ENCODE measurements at places on chromosomes 2 and 18. TPM values are rescaled to one million over a fixed set of nuclear protein-coding genes. Genes with fewer than 3 reads are reported as not detected.

The ARL5A gene
- total RNA-seq = 80.6 TPM

The PTMA gene
- total RNA-seq = 784 TPM

The AMER3 gene
- not detected for total RNA-seq

The CYP1B1 gene
- 4.0 TPM for total RNA-seq

The SLC25A52 gene
- total RNA-seq = not detected

The STEAP3 gene
- 23.6 TPM for total RNA-seq

The FAM237A gene
- not detected for total RNA-seq

The ABCG8 gene
- not detected for total RNA-seq

The GALR1 gene
- under 0.01 TPM for total RNA-seq

The RFX8 gene
- total RNA-seq = 15.3 TPM

The TSPYL6 gene
- total RNA-seq = not detected

The LIPG gene
- total RNA-seq = 29.7 TPM

The TDRD15 gene
- total RNA-seq = not detected

The CREG2 gene
- total RNA-seq = 5.2 TPM

The EML6 gene
- 1.1 TPM for total RNA-seq

The DDX1 gene
- total RNA-seq = 103 TPM

The KCNIP3 gene
- 4.9 TPM for total RNA-seq

The ADRA2B gene
- total RNA-seq = not detected

The SFT2D3 gene
- 5.5 TPM for total RNA-seq

The IL36RN gene
- not detected for total RNA-seq
